ENCODE measurements at places on chromosomes 1 and 21.

DNA sequence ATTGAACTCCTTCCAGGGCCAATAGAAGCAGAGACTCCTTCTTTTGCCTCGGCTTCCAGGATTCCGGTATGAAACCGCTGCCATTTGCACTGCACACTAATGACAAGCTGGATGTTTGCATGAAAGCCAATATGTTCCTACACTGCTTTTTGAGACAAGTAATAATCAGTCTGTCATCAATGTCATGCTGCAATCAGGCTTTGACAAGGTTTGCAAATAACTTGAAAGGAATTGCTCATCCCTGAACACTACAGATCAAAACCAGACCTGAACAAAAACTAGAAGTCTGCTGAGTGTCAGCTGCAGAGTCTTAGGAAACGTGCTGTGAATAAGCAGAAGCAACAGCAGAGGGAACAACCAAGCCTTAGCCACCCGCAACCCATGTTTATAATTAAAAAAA is 720.7 kb upstream of the CXADR start:
- no peak for DNase-seq

GRCh38 chr1:17735793-17736192 is 19.3 kb upstream of the ACTL8 start:
- no peak for DNase-seq

DNA sequence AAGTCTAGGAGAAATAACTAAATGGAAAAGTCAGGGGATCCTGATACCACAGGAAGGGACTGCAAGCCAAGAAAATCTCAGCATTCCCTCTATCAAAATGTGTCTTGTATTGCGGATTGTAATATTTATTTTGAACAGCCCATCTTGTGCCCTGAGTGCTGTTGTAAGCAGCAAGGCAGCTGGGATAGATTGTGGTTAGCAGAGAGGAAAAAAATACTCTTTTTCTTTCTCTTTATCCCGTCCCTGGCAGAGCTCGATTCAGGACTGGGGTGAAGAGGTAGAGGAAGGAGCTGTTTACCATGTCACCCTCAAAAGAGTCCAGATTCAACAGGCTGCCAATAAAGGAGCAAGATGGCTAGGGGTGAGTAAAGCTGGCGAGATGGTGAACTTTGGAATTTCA is 1.2 kb downstream of the RGL1 start:
- DNase-seq: no peak

- DNase-seq: no peak
Measured at GRCh38 chr1:169345511-169345910, 22.1 kb downstream of the NME7 start.

DNA sequence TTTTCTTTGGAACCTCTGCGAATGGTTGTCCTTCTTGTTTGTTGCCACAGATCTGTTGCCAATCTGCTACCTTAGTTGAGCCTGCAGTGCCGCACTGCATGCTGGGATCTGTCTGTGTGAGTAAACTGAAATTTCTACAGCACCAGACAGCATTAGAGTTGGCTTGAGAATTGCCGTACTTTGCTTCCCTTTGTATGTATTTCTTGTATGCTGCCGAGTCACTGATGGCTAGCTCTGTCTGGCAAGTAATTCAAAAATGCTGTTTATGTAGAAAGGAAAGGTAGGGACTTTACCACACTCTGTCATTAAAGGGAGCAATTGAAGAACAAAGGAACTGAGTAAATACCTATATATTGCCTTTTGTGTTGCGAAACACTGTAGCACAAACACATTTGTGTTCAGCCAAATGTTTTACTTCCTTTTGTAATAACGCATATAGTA is 857.4 kb downstream of the USP25 start:
- no peak for DNase-seq

DNA sequence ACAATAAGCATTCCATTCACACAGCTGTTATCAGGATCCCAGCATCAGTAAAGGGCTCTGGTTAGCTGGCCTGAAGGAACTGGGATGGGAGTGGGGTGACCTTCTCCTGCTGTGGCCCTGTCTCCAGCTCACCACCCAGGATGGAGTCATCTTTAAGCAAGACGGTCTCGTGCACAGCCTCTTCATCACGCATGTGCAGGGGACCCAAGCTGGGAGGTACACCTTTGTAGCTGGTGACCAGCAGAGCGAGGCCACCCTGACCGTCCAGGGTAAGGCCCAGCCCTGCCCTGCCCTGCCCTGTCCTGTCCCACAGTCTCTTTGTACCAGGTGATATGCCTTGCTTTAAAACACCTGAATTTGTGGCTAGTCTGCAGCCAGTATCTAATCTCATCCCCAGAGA is 24.3 kb downstream of the IGFN1 start:
- no peak for DNase-seq

GRCh38 chr1:96962751-96963211 is 241.2 kb downstream of the PTBP2 start:
- DNase-seq: no peak

DNA sequence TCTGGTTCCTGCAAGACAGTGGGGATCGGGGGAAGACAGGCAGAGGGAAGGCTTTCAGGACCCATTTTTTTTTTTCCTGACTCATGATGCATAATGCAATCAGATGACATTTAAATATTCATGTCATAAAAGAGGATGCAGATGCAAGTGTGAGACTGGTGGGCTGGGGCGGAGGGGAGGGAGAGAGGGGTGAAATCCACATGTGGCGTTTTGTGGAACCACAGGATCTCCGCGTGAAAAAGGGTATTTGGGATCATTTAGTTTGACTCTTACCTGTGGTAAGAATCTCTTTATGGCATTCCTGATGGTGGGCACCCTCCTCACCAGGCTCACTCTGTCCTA is 249.3 kb upstream of the CSF3R start:
- DNase-seq: no peak

DNA sequence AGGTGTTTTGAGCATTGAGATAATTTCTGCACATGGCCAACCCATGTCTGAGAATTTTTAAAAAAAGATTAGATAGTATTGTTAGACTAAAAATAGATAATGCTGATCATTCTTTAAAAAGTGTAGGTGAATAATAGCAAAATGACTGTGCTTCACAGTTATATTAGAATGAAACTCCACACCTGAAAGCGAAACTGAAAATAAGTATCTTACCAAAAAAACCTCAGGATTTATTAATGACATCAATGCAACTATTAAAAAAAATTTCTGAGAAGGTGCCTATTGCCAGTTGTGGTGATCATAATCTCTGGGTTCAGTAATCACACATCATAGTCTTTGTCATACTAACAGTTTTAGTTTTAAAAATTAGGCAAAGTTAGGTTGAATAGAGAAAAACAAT is 36.5 kb downstream of the PLA2G4A start:
- DNase-seq: no peak

DNA sequence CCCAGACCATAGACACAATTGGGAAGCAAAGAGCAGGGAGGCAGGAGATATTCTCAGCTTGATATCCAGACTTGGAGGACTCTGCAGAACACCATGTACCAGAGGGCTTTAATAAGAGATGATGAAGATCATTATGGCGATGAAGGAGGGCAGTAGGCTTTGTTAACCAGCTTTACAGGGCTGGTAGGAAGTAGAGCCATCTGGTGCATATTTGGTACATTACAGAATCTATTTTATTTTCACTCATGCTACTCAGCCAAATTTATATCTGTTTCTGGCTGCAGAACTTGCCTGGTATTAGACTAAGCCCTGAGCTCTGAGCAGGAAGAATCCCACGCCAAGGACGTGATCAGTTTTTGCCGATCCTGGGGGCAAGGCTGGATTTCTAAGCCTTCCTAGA is 61.8 kb upstream of the SYT6 start:
- DNase-seq: no peak

GRCh38 chr1:100760511-100760910 is 41.0 kb downstream of the VCAM1 start:
- DNase-seq: no peak

- no peak for DNase-seq
Measured at GRCh38 chr1:163970699-163971098, 588.3 kb upstream of the PBX1 start.

DNA sequence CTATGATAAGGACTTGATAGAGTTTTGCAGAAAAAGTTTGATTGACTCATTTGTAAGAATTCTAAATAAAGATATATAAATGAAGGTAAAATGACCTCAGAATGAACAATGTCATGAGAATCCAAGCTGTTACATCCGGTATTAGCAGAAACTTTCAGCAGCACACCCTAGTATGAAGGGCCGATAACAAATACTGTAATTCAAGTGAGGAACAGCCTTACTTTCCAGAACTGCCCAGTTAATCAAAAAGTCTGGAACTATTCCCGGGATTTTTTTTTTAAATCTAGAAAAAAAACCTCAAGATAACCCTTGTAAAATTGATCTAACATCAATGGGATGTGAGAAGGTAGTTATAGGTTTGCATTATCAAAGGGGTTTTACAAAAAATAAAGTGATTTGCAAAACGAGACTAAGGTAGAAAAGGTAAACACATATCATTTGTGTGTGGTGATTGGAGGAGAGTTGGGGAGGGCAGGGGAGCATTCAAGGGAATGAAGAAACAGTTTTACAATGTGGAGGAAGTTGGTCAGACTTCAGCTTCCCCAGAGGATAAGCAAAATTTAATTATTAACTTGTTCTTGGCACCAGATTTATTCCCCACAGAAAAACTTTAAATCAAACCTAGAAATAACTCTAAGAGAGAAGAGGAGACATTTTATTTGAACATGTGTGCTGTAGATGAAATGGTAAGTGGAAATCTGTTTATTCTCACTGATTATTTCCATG is 75.9 kb upstream of the VCAM1 start:
- no peak for DNase-seq

DNA sequence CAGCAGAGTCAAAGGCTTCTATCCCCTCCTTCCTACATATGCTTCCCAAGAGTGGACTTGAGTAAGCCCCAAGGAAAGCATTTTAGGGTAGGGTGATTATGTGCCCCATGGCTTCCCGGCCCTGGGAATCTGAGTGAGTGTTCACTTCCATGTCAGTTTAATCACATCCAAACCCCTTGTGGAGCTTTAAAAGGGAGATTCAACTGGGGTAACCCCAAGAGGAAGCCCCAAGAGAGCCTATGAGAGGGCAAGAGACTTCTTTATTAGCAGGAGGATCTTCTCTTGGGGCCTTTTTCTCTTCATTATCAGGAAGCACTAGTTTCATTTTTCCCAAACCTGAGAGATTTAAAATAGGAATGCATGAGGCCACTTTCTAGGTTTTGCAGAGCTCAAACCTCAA is 97.0 kb upstream of the IRF2BP2 start:
- DNase-seq: no peak
